ENCODE measurements at places on chromosomes 16 and 17.

DNA sequence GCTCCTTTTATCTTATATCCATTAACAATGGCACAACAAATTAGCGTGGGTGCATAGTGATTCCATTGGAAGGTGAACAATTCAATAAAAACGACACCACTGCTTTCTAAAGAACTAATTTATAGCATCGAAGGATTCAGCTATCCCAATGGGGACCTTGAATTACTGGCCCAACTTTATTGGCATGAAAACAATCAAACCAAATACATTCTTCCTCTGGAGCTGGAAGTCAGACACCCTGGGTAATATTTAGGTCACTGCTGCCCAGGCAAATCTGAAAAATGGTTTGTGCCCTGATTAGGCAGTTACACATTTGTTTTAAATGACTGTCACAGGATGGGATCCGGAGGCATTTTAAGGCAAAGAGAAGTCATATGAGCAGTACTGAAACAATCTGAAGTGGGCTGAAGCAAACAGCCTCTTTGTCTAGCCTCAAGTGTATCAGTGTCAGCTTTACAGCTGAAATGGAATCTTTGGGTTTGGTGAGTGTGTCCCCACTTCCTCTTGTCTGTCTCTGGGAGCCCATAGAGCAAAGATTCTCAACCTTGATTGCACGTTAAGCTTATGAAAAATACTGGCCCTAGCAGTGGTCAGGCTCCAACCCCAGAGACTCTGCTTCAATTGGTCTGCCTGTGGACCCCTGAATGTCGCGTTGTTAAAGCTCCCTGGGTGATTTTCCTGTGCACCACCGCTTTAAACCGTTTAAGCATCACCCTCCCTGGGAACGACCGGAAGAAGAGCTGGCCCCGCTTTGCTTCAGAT, 30.3 kb downstream of the CDK5R1 start:
- H3K4me3 ChIP-seq, result peak overlapping the region; percentile 7
- DNase-seq, result no peak
- H3K36me3 ChIP-seq, result no peaks in the 10 kb centered on the region
- no peaks in the 10 kb centered on the region for H3K27me3 ChIP-seq
- H3K4me1 ChIP-seq, result peaks cover 76% of the 10 kb centered on the region

DNA sequence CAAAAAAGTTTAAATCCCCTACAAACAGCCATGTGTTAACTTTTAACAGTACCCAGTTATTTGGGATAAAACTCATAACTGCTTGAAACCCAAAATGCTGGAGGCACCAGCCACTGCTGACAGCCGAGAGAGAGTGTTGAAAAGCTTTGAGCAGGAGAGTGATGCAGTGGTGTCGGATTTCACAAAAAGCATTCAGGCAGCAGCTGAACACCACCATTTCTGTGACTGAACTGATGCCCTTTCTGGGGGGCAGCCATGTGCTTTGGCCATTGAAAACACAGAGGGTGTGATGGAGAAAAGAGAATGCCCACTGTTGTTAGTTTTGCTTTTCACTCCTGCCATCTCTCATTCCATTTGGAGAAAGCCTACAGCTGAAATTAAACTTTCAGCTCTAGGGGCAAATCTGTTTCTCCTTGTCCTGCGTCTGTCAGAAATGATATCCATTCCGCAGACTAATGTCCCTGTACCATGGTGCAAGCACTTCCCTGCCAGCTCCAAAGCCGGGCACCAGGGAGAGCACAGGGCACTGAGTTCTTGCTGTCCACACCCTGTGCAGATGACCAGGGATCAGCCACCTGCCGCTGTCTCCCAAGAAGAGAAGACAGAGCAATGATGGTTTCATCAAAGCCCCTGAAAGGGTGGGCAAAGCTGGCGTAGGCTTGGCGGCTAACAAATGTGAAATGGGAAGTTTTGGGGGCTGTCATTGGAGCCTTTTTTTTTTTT, 16.6 kb upstream of the MLYCD start:
- H3K36me3 ChIP-seq, result no peaks in the 10 kb centered on the region
- no peak for DNase-seq
- peaks cover 8% of the 10 kb centered on the region for H3K27me3 ChIP-seq
- H3K4me1 ChIP-seq, result no peaks in the 10 kb centered on the region

GRCh38 chr16:27945233-27945973, 118.1 kb downstream of the GSG1L start:
- H3K27ac ChIP-seq, result no peak overlapping the region
- H3K4me3 ChIP-seq, result no peak overlapping the region
- H3K27me3 ChIP-seq, result peaks cover 11% of the 10 kb centered on the region
- no peaks in the 10 kb centered on the region for H3K36me3 ChIP-seq
- no peak for DNase-seq

DNA sequence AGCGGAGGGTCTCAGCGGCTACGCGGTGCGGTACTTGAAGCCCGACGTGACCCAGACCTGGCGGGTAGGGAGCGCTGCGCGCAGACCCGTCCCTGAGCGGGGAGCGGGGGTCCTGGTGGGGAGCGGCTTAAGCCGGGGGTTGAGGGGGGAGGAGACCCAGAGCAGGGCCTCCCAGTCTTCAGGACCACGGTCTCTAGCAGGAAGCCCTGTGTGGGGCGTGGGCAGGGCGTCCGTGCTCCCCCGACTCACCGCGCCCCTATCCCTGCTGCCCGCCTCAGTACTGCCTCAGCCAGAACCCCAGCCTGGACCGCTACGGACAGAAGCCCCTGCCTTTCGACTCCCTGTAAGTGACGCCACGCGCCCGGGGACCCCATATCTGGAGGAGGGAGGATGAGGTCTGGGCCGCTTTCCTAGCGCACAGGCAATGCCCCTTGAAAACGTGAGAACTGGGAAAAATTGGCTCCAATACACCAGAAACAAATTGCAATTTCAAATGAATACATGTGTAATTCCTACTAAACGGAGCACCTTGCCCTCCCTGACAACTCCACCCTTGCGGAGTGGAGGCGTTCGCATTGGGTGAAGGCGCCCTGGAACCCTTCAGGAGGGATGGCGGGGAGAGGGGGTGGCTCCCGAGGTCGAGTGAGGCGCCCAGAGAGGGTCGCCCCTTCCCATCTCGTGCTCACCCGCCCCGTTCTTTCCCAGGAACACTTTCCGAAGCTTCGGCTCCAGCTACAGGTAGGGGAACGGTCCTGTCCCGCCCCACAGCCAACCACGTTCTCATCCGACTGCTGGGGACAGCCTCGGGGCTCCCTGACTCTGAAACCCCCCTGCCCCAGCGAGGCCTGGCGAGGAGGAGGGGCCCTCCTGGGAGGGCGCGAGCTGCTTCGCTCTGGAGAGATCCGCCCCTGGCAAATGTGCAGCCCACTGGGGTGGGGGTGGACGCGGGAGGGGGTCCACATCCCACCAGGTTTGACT, 14.6 kb upstream of the CNGB1 start:
- no peak for DNase-seq
- H3K27ac ChIP-seq, result no peak overlapping the region
- H3K4me1 ChIP-seq, result peaks cover 9% of the 10 kb centered on the region
- peak overlapping the region; percentile 82 for H3K4me3 ChIP-seq

DNA sequence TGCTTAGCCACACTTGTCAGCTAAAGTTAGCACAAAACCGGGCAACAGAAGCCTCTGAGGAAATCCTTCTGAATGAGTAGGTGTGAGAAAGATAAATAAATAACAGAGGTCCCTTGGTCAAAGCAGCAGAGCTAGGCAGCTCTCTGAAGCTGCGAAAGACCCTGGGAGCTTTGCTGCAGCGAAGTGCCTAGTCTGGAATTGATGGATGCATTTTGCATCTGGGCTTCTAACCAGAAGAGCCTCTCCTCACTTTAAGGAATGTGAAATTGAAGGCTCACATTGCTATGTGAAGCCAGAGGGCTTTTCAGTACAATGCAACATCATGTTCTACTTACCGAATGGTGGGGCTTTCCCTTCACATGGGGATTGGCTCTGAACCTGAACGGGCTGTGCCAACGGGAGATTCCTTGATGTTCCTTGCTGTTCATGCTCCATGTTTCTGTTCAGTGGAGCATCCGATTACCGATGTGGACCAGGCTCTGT, 274.6 kb downstream of the HS3ST3B1 start:
- H3K36me3 ChIP-seq, result no peaks in the 10 kb centered on the region
- no peaks in the 10 kb centered on the region for H3K27me3 ChIP-seq
- no peak for DNase-seq
- no peak overlapping the region for H3K4me3 ChIP-seq
- H3K27ac ChIP-seq, result no peak overlapping the region
- H3K4me1 ChIP-seq, result no peaks in the 10 kb centered on the region

DNA sequence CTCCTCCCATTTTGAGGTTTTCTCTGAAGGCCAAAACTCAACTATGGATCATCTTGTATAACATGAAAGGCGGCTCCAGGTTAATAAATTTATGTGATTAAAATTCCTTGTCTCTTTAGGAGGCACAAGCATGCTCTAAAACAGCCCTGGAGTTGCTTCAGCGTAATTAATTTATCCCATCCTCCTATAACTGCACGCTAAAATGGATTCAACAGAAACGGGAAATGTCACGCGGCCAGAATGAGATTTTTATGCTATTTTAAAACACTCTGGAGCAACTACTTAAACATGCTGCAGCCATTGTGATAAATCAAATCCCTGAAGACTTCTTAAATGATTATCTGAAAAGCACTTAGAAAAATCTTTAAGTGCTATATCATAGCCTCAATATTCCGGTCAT, 106.6 kb downstream of the ADAMTS18 start:
- H3K4me1 ChIP-seq, result no peaks in the 10 kb centered on the region
- DNase-seq, result no peak
- H3K27me3 ChIP-seq, result peaks cover 10% of the 10 kb centered on the region
- H3K36me3 ChIP-seq, result no peaks in the 10 kb centered on the region
- H3K4me3 ChIP-seq, result no peak overlapping the region
- H3K27ac ChIP-seq, result no peak overlapping the region

- no peak overlapping the region for H3K4me3 ChIP-seq
- no peak overlapping the region for H3K27ac ChIP-seq
- no peaks in the 10 kb centered on the region for H3K4me1 ChIP-seq
These were observed 473.6 kb downstream of the CDH11 start for GRCh38 chr16:64648282-64648681.

DNA sequence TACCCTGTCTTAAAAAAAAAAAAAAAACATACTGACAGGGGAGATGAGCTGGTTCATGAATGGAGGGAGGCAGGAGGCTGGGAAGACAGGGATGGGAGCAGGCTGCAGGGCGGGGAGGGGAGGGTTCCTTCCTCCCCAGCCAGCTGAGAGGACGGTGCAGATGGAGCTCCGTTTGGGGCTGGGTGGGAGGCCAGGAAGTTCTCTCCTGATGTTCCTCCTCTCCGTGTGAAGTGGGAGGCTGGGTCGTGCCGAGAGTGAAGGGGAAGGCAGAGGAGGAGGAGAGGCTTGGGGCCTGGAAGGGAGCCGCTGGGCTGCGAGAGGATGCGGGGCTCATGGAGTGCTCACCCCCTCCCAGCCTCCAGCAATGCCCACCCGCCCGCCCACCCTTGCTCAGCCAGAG, 21.3 kb downstream of the SBK1 start:
- no peaks in the 10 kb centered on the region for H3K36me3 ChIP-seq
- no peaks in the 10 kb centered on the region for H3K27me3 ChIP-seq
- H3K4me3 ChIP-seq, result no peak overlapping the region
- no peak overlapping the region for H3K27ac ChIP-seq
- DNase-seq, result no peak

- no peak overlapping the region for H3K4me3 ChIP-seq
- no peaks in the 10 kb centered on the region for H3K36me3 ChIP-seq
- peaks cover 49% of the 10 kb centered on the region for H3K27me3 ChIP-seq
- no peak overlapping the region for H3K27ac ChIP-seq
These were observed 1.8 kb downstream of the TUBB3 start for GRCh38 chr16:89924925-89925307.

- no peak for DNase-seq
- H3K4me3 ChIP-seq, result no peak overlapping the region
- H3K4me1 ChIP-seq, result no peaks in the 10 kb centered on the region
- no peak overlapping the region for H3K27ac ChIP-seq
- peaks cover 3% of the 10 kb centered on the region for H3K27me3 ChIP-seq
These were observed 35.3 kb upstream of the TBC1D3K start for GRCh38 chr17:37888881-37889280.

DNA sequence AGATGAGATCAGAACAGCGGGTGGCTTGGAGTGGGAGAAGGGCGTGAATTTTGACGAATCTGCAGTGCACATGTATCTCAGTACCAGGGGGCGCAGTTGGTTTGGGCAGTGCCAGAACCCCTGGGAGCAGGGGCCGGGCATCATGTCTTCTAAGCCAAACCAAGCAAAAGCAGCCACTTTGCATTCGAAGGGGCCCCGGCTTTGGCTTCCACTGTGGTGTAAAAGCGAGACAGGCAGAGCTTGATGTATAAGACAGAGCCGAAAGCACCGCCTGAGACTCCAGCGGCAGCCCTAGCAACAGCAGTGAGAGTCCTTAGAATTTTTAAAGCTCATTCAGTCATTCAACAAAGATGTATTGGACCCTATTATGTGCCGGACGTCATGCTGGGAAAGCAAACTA, 3.8 kb upstream of the XYLT1 start:
- no peak for DNase-seq
- H3K27me3 ChIP-seq, result peaks cover 5% of the 10 kb centered on the region
- peak overlapping the region; percentile 33 for H3K4me3 ChIP-seq
- H3K27ac ChIP-seq, result no peak overlapping the region
- H3K36me3 ChIP-seq, result no peaks in the 10 kb centered on the region

DNA sequence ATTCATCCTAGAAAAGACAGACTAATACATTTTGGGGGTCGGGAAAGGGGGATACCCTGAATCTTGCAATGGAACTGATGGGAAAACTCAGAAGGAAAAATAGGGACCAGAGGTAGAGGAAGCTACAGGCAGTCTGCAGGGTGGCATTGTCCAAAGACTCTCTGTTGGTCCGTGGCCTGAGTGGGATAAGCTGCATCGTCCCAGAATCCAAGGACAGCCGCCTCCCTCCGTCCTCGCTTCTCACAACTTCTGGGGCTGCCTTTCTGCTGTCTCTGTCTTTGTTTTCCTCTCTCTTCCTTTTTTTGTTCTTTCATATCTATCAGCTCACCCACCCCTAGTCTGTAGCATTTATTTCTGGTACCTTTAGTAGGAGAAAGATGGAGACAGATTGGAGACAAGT, 1052.6 kb upstream of the RBFOX1 start:
- no peaks in the 10 kb centered on the region for H3K36me3 ChIP-seq
- H3K4me3 ChIP-seq, result no peak overlapping the region
- DNase-seq, result no peak
- H3K27me3 ChIP-seq, result no peaks in the 10 kb centered on the region
- no peaks in the 10 kb centered on the region for H3K4me1 ChIP-seq

DNA sequence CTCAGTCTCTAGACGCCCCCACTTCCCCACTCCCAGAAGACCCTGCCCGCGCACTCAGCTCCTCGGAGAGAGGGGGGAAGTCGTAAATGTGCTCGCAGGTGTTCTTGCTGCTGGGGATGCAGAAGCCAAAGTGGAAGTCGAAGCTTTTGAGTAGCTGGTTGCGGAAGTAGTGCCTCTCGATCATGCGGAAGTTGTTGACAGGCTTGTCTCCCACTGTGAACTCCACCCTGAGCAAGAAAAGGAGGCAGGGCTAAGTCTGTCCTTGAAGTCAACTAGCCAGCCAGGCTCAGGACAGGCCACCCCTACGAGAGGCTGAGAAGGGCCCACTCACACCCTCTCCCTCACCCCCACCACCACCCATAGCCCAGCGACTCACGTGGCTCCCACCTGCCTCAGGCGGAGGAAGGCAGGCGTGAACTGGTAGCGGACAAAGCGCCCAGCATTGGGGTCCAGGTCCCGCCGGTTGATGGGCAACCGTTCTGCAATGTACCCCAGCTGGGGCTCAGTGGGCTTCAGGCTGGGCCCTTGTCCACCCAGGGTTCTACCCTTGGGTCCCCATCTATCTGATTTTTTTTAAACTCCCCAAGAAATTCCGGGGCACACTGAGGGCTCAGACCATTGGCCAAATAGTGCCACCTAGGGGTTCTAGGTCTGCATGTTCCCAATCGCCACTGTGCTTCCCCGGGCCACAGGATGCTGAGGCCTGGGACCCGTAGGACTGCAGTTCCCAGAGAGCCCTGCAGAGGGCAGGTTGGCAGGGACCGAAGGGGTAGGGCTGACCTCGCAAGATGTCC, 4.6 kb downstream of the UNC119 start:
- H3K36me3 ChIP-seq, result peaks cover 4% of the 10 kb centered on the region
- peak; percentile 84 for DNase-seq
- peak overlapping the region; percentile 53 for H3K27ac ChIP-seq
- peaks cover 46% of the 10 kb centered on the region for H3K4me1 ChIP-seq
- H3K27me3 ChIP-seq, result no peaks in the 10 kb centered on the region
- peak overlapping the region; percentile 30 for H3K4me3 ChIP-seq

Measured in activated naive CD8-positive, alpha-beta T cell treated with anti-CD3 and anti-CD28 coated beads, Interleukin-2, amount 50 U/mL, for 24 hours (primary cell).